NCI-H748 treated with DMSO at 0.1 percent for 48 hours (cell line): ENCODE measurements at places on chromosomes 4 and X.

- no peak for DNase-seq
Measured at GRCh38 chr4:106775636-106776035, 260.5 kb downstream of the DKK2 start.

GRCh38 chr4:90982813-90983212, 855.6 kb downstream of the CCSER1 start:
- DNase-seq, result no peak

- no peak for DNase-seq
Measured at GRCh38 chr4:89101256-89102161, 9.8 kb upstream of the TIGD2 start.

GRCh38 chr4:79048878-79049277, 109.6 kb upstream of the PAQR3 start:
- no peak for DNase-seq

- no peak for DNase-seq
Measured at GRCh38 chrX:333611-334311, 15.2 kb upstream of the GTPBP6 start.

- no peak for DNase-seq
Measured at GRCh38 chr4:117515921-117516320, 430.5 kb upstream of the TRAM1L1 start.

DNA sequence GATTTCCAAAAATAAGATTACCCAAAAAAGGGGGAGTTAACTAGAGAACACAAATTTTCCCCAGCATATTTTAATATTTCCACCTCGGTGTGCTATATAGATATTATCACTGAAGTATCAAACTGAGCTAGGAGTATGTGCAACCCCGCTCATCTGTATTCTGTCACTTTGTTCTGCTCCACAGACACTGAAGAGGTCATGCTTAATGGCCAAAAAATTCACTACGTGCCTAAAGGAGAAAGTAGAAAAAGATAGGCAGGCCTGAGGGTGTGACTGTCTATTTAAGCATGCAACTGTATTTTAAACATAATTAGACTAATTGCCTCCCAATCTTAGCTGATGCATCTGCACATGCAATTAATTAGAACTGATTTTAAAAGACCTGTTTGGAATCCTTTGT, 24.5 kb downstream of the SH3RF1 start:
- DNase-seq, result no peak

GRCh38 chr4:166822386-166822785, 411.9 kb downstream of the SPOCK3 start:
- DNase-seq, result no peak

GRCh38 chrX:54496517-54496852, 451 bp upstream of the FGD1 start:
- no peak for DNase-seq

DNA sequence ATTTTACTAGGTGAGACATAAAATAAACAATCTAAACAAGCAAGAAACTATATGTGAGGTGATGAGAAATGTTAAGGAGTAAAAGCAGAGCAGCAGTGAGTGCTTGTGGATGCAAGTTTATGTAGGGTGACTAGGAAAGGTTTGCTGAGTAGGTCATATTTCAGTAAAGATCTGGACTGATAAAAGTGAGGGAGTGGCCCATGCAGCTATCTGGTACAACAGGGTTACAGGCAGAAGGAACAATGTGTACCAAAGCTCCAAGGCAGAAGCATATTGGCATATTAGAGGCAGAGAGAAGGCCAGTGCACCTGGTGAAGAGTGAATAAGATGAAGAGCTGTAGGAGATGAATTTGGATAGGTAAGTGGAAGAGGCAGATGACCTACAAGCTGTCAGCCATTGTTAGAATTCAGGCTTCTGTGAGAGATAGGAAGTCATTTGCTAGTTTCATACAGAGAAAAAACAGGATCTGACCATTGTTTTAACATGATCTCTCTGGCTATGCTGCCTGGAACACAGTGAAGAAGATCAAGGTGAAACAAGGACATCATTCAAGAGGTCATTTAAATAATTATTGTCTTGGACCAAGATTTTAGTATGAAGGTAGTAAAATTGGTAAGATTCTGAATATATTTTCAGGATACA, 274.6 kb downstream of the ANKRD50 start:
- DNase-seq, result no peak

GRCh38 chr4:140090215-140090731, 63.7 kb downstream of the MAML3 start:
- DNase-seq, result no peak

- DNase-seq, result no peak
Measured at GRCh38 chr4:828641-829271, 2.8 kb upstream of the CPLX1 start.

DNA sequence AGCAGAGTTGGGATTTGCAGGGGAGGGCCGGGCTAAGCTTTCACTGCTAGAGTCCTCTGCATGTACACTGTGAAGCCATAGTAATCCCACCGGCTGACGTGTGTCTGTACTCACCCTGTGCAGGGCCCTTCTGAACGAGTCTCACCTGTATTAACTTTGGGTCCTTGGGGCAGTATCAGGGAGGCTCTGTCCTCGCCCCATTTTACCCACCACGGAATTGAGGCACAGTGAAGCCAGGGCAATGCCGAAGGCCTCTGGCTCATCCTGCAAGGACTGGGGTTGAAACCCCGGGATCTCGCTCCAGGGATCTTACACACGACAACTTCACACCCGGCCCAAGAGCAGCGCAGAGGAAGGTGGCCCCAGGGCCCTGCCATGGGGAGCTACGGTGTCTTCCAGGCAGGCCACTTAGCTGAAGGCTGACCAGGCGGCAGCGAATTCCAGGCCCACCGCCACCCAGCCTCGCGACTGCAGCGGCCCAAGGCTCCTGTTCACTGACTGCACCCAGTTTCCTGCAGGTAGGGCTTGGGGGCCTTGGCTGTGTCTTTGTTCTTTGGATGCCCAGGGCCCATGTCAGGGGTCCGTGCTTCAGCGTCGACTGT, 75.5 kb upstream of the ADRA2C start:
- no peak for DNase-seq

DNA sequence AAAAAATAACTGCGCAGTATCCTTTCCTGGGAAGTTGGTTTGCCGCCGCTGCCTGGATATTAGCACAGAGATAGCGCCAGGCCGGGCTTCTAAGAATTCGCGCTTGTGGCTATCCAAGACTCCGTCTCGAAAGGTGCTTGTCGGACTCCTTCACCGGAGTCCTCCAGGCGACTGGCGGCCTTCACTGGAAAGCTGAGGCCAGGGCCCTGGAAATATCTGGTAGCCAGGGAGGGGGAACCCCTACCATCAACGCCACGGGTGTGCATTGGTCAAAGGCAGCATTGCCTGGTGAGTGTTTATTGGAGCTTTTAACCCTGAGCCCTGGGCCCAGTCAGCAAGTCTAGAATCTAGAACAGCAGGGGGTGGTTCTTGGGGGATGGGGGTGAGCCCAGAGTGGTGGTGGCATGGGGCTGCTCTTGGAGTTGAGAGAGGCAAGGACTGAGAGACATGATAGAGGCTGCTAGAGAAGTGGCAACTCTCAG, 577 bp upstream of the PIM2 start:
- no peak for DNase-seq

DNA sequence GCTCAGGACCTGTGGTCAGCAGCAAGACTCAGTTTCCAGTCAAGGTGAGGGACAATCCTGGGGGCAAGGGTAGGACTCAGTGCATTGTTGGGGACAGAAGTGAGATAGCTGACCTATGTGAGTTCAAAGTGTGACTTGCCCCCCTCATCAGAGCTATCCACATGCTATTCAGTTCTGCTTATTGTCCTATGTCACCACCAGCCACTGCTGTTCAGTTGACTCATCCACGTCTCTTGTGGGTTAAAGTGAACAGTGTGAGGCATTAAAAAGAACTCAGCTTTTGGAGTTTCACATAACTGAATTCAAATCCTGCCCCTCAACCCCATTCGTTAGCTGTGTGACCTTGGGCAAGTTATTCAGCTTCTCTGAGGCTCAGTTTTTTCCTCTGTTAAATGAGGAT, 4.4 kb upstream of the APLN start:
- no peak for DNase-seq

GRCh38 chr4:94454405-94454804, 2.7 kb downstream of the PDLIM5 start:
- DNase-seq, result no peak

DNA sequence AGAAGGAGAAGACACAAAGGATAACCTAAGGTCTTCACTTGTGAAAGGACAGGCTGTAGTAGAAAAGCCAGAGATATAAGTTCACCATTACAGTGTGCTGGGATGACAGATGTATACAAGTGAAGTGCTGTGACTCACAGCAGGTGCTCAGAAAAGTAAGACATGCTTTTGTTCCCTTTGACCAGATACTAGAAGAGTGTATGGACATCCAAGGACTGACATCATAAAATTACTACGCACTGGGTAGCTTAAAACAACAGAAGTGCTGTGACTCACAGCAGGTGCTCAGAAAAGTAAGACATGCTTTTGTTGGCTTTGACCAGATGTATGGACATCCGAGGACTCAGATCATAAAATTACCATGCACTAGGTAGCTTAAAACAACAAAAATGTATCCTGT, 61.6 kb upstream of the BTC start:
- DNase-seq, result no peak

GRCh38 chr4:180828455-180829018, 1414.7 kb upstream of the TENM3 start:
- DNase-seq, result peak; percentile 70

- peak; percentile 83 for DNase-seq
Measured at GRCh38 chrX:4547213-4547836, 833.9 kb upstream of the PRKX start.

DNA sequence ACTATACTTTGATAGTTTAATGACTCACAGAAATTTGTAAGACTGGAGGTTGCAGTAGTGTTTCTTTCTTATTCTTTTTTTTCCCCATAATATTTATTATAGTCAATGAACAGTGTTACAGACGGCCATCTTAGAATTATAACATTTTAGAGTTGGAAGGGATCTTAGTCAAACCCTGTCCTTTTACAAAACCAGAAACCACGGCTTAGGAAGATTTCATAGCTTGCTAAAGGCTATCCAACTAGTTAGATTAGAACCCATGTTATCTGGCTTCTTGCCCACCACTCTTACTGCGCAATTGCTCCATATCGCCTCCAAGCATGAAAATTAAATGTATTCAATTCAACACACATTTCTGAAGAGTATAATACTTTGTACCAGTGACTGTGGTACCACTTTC, 1.1 kb downstream of the XIAP start:
- no peak for DNase-seq

DNA sequence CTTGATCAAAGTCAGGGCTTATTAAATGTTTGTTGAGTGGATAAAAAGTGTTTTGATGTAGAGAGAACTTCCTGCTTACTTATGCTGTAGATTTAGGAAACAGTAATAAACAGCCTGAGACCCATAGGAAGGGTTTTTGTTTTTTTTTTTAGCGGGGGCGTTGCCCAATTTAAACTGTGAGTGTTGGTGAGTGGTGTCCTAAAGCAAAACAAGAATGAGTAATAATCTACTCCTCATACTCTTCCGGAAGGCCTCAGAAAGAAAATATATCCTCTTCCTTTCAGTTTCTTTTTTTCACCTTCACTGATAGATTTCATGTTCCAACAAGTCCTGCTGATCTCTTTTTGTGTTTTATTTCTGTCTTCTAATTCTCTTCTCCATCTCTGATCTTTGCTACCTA, 104.4 kb upstream of the SCML1 start:
- no peak for DNase-seq

GRCh38 chr4:179618966-179619365, 2176.7 kb upstream of the AGA start:
- no peak for DNase-seq

DNA sequence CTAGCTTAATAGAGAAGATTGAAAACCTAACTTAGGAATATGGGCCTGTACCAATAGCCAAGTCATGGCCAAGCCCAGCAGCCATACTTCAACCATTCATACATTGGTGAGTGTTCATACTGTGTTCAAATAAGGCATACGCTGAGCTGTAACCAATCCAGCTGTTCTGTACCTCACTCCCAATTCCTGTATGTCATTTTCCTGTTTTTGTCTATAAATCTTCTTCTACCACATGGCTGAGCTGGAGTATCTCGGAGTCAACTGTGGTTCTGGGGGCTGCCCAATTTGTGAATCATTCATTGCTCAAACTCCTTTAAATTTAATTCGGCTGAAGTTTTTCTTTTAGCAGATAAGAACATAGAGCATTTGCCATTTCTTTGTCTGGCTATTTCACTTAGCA, 195.3 kb upstream of the ANKRD50 start:
- no peak for DNase-seq

- DNase-seq, result peak; percentile 1
Measured at GRCh38 chr4:154506253-154506652, 14.7 kb upstream of the DCHS2 start.

GRCh38 chr4:20158195-20158594, 93.5 kb upstream of the SLIT2 start:
- no peak for DNase-seq

GRCh38 chr4:103075435-103075893, 1.1 kb downstream of the SLC9B2 start:
- DNase-seq, result no peak

DNA sequence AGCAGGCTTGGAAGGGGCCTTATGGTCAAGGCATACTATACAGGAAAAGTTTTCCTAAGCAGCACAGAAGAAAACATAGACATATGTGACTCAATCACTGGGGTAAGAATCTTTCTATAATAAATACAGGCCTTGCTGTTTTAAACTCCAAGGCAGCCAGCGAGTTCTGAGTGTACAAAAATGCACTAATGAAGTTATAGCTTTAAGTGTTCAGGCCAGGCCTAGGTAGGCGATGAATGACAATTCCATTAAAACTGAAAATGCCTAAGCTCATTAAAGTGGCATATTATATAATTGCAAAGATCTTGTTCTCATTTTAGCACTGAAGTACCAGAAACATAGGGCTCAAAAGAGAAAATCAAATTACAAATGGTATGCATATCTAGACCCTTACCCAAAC, 716.4 kb upstream of the HS3ST1 start:
- no peak for DNase-seq

DNA sequence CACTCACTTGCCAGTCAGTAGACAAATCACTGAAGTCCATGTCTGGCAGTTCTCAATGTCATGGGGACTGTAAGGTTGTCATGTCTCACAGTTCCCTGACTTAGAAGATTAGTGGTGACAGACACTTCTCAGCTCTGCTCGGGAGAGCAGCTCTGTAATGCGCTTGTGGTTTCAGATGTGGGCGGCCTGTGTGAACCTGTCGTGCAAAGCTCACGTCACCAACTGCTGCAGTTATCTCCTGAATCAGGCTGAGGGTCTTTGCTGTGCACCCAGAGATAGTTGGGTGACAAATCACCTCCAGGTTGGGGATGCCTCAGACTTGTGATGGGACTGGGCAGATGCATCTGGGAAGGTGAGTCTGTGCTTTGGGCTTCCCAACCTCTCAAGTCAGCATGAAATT, at the start of gene IL9R:
Gene IL9R (plus strand): TSS at position 261 of the 400 bp plus-strand sequence. CDS start 64 bp downstream, at position 325.
- DNase-seq, result no peak

- DNase-seq, result no peak
Measured at GRCh38 chr4:113972781-113973180, 6.7 kb downstream of the ARSJ start.

DNA sequence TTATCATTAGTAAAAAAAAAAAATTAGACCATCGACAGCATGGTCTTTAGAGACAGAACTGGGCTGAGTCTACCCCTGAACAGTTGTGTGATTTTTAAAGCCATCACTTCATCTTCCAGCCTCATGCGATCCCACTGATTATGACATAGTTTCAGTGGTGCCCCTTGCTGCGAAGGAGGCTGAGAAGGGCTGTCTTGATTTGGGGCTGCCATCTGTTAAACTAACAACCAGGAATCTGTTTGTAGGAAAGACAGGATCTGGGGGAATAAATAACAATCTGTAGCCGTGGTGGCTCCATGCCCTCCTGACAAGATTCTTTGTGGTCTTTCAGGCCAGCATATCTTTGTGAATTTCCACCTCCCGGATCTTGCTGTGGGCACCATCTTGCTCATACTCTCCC, 17.1 kb downstream of the SLC34A2 start:
- DNase-seq, result no peak
